Inflammatory macrophage treated with lipopolysaccharide for 4 hours (primary cell): ENCODE measurements at places on chromosomes 16 and 17.

- no peak for DNase-seq
Measured at GRCh38 chr16:83021045-83021444, 394.3 kb downstream of the CDH13 start.

GRCh38 chr16:85354686-85355514, 242.6 kb upstream of the CIBAR2 start:
- no peak for DNase-seq

DNA sequence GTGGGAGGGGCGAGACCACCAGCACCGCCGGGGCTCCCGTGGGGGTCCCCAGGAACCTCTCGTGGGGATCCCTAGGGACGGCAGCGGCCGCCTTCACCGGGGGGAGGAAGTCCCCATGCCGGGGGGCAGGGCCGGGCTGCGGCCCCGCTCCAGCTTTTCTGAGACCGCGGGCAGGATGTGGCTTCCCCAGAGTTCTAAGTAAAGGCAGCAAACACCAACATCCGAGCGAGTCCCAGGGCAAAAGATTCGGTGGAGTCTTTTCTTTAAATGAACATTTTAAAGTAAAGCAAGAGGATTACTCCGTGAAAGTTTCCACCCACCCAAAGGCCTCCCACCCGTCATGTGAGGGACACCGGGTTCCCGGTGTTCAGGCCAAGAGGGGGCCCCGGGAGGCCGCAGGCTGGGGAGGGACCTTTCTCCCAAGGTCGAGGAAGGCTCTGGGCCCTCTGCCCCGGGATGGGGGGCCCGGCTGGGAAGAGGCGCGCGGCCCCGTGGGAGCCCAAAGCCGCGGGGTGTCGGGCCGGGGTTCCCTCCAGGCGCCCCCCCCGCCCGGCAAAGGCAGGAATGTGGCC, 137.2 kb upstream of the RPH3AL start:
- no peak for DNase-seq

GRCh38 chr16:68517606-68518166, 21.4 kb upstream of the ZFP90 start:
- DNase-seq: peak; percentile 60

- peak; percentile 23 for DNase-seq
Measured at GRCh38 chr17:82592767-82593589, 55.3 kb downstream of the WDR45B start.

DNA sequence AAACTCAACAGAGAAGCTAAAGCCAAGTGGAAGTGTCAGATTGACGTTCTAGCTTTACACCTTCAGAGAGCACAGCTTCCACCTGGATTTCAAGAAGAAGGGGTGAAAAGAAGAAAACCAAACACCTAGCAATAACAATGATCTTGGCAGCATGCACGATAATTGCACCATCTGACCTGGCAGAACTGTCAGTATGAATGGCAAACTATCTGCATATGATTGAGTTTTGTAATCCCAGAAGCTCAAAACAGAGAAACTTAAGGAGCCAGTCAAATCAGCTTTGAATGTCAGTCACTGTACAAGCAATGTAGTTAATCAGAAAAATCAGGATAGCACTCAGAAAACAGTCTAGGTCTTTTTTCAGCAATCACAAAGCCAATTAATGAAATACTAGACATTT, 427.1 kb downstream of the ZFHX3 start:
- DNase-seq: no peak

GRCh38 chr17:4782652-4783051, 3.5 kb downstream of the VMO1 start:
- DNase-seq: peak; percentile 62

DNA sequence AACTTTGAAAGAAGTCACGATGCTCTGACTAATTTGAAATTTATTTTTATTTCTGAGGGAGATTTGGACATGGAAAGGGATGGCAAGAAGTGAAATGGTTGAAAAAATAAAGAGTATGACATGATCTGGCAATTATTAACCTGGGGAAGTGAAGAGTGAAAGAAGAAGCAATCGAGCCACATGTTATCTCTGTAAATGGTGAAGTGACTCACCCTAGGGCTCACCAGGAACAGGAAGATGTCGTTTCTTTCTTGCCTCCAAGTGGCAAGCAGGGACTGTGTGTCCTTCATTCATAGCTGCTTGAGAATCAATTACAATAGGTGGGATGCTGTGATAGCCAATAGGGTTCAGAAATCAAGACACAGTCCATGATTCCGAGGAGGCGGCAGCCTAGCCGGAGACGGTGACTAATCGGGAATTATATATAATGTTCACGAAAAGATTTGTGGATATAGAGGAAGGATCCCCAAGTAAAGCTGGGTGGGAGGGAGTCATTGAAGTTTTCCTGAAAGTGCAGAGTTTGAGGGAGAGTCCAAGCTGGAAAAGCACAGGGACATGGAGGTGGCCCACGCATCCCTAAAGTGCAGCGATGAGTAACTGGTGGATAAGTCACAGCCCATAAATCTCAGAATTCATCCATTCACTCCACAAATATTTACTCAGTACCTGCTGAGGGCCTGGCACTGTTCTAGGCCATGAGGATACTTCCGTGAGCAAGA, 18.2 kb upstream of the KRT20 start:
- peak; percentile 79 for DNase-seq

- DNase-seq: peak; percentile 59
Measured at GRCh38 chr17:21186399-21187187, 27.4 kb downstream of the TMEM11 start.

DNA sequence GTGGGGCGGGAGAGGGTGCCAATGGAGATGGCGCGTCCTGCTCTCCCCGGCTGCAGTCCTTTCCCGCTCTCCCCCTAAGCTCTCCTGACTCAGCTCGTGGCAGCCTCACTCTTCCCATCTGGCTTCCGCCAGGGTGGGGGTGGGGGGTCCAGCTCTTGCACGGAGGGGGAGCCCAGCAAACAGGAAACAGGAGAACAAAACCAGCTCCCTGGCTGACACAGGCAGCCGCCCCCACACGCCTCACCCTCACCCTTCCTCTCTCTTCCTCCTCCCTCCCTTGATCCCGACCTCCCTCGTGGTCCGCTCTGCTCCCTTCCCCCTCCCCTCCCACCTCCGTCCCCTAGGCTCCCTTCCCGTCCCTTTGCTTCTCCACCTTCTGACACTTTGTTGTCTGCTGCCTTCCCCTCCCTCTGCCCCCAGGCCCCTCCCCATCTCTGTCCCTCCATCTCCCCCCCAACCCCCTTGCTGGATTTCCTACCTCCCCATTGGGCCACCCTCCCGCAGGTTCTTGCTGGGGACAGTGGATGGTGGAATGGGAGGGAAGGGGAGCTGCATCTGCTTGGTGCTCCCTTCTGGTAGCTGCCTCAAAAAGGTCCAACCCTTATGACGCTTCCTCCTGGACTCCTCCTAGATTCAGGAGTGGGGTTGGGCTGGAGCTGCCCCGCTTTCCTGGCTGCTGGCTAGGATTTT, 23.7 kb downstream of the ARHGAP23 start:
- no peak for DNase-seq

GRCh38 chr16:85249418-85250146, 137.3 kb upstream of the CIBAR2 start:
- DNase-seq: no peak

- DNase-seq: peak; percentile 70
Measured at GRCh38 chr17:57945996-57946797, 9.0 kb downstream of the CUEDC1 start.

GRCh38 chr17:39800540-39800939, 62.8 kb downstream of the GRB7 start:
- no peak for DNase-seq

DNA sequence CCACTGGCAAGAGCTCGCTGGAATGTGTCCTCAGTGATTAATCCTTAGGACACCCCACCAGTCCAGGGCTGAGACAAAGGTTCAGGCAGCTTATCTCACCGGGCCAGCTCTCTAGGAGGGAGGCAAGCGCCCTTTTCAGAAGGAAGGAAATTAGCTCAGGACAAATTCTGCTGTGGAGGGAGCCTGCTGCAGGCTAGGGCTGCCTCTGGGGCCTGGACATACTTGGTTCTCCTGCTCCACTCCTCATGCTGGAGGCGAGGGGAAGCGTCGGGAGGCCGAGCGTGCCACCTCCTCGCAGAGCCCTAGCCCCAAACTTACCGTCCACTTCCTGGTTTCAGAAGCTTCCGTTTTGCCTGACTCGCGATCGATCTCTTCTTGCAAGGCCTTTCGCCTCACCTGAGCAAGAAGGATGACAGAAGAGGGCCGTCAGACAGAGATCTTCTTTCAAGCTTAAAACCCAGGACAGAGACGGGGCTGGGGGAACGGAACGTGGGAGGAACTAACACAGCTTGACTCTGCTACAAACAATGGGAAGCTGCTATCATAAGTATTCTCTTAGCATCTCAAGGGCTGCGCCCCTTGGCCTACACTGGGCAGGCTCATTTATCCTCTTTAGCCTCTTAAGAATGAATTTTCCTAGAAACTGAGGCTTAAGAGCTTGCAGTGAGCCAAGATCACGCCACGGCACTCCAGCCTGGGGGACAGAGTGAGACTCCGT, 7.7 kb downstream of the KNOP1 start:
- DNase-seq: no peak

GRCh38 chr16:79370736-79371135, 229.8 kb downstream of the MAF start:
- no peak for DNase-seq

DNA sequence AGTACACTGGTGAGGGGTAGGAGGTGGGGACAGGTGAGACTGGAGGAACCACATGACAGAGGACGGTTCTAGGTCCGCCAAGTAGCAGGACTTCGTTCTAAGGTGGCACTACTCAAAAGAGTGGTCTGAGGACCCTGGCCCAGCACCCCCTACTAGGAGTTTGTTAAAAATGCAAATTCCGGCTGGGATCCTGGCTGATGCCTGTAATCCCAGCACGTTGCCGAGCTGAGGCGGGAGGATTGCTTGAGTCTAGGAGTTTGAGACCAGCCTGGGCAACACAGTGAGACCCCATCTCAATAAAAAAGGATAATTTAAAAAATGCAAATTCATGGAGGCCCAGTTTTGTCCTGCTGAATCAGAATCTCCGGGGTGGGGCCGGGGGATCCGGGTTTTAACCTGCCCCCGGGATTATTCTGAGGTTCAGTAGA, 59.1 kb downstream of the WSB1 start:
- DNase-seq: no peak

DNA sequence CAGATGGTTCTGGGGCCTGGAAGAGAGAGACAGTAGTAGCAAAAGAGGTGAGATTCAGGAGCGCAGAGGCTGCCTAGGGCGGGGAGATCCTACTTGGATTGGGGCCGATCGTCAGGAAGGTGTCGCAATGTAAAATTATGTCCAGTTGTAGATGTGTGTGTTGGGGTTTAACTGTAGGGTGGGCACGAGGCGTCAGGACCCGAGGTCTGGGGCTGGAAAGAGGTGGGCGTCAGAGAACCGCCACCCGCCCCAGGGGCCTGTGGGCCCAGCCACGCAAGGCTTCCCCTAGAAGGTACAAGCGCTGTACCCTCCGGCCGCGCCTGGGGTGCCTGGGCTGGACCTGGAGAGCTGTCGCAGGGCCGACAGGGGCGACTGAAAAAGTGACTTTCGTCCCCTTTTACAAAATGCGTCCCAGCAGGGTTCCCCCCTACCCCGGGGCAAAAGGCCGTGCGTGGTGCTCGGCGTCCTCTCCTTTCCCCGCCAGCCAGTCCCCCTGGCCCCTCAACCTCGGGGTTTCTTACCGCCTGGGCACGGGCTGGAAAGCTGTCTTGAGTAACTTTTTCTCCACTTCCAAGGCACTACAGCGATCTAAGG, 2.8 kb downstream of the IRX3 start:
- DNase-seq: no peak

- no peak for DNase-seq
Measured at GRCh38 chr17:50697062-50697461, 10.7 kb downstream of the ANKRD40 start.

DNA sequence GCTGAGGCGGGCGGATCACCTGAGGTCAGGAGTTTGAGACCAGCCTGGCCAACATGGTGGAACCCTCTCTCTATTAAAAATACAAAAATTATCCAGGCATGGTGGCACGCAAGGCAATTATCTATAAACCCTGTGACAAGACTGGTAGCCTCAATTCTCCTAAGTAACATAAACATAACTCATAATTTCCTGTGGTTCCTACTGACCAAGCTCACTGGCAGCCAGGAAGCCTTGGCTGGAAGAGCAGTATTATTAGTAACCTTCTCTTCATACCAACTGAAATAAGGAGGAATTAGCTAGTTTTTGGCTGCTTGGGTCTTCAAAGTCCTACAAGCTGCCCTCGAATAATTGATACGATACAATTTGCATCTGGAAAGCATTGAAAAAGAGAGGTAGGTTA, 31.6 kb upstream of the LRRC37A3 start:
- no peak for DNase-seq

DNA sequence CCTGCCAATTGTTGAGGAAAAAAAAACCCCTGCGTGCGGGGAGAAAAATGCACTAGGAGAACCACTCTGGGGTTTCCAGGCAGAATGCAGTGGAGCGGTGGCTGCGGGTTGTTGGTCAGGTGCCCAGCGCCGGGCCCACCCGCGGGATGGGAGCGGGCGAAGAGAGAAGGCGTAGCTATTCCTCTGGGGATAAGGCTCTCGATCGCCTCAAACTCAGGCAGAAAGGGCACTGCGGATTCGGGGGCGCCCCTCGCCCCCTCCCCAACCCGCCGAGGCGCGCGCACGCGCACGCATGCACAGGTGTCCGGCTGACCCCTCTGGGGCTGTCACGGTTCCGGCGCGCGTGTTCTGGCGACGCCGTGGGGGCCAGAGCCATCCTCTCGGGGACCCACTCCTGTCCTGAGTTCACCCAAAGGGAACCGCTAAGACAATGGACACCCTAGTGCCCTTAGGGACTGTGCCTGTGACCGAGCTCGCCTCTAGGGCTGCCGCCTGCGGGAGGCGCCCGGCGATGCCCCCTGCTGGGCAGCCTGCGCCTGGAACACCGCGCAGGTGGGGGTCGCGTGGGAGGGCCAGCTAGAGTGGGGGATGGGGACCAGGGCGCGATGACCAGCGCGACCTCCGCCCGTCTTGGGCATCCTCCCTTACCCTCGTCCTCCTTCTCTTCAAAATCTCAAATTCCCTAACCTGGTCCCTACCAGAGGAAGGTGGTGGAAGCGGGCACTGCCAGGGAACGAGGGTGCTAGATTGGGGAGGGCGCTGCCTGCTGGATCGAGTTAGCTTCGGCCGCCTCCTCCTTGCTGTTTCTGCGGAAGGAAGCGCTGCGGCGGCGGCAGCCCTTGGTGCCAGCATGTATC, 14.4 kb upstream of the CBX8 start:
- peak; percentile 49 for DNase-seq

GRCh38 chr17:40071313-40072039, 8.7 kb downstream of the THRA start:
- DNase-seq: no peak

- DNase-seq: no peak
Measured at GRCh38 chr17:32828822-32829221, 48.1 kb downstream of the MYO1D start.
